ENCODE measurements at places on chromosomes 5 and 9. TPM values are rescaled to one million over a fixed set of nuclear protein-coding genes. Genes with fewer than 3 reads are reported as not detected.
A peak's percentile ranks its signal among the peaks of the same experiment; 100 is the strongest.

CER1 gene
- total RNA-seq: not detected

NXNL2 gene
- not detected for total RNA-seq

DAP gene
- 55.9 TPM for total RNA-seq

STK32A gene
- not detected for total RNA-seq

FOXD4L6 gene
- 0.21 TPM for total RNA-seq

TARS1 gene
- total RNA-seq: 334 TPM

NME5 gene
- total RNA-seq: not detected

JMY gene
- 39.7 TPM for total RNA-seq

FAXDC2 gene
- total RNA-seq: 0.43 TPM

PCDHA1 gene
- not detected for total RNA-seq

- DNase-seq: no peak
These were observed 19.6 kb downstream of the NFX1 start for GRCh38 chr9:33309903-33310302.

DNA sequence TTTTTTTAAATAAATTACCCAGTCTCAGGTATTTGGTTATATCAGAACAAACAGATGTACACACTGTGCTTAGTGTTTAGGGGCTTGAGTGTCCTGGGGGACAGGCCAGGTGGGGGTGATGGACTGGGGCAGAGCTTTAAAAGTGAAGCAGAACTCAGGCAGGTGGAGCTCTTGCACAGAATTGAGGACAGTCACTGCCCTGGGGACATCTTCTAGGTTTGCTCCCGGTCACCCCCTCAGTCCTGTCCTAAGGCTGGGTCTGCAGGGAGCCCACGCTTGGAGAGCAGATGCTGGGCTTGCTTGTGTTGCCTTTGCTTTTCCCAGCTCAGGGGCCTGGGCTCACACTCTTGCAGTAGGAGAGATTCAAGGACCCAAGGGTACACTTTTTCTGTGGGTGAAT, 10.8 kb downstream of the GADD45G start:
- DNase-seq: no peak

DNA sequence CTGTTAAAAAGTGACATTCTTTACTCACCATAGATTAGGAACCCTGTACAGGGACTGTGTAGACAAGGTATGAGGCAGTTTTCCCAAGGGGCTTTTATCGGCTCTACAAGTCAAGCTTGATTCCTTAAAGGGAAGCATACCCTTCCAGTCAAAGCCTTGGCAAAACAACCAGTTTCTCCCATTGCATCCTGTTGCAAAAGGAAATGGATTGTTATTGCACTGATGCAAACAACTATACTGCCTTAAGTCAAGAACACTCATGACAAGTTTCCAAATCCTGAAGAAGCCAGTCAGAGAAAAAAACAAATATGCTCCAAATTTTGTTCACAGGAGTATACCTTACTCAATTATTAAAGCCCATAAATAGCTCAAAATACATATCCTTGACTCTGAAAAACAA, 67.5 kb downstream of the RGMB start:
- DNase-seq: no peak

GRCh38 chr5:89270901-89271300, 387.9 kb upstream of the MEF2C start:
- DNase-seq: no peak

GRCh38 chr9:87405677-87406542, 91.8 kb upstream of the DAPK1 start:
- no peak for DNase-seq

GRCh38 chr5:126335886-126336285, 87.3 kb upstream of the GRAMD2B start:
- no peak for DNase-seq

GRCh38 chr9:131438190-131438589, 44.3 kb downstream of the PRRC2B start:
- no peak for DNase-seq

GRCh38 chr9:88781628-88782391, 209.5 kb upstream of the S1PR3 start:
- no peak for DNase-seq

GRCh38 chr9:74935008-74935407, 17.7 kb downstream of the C9orf40 start:
- no peak for DNase-seq

DNA sequence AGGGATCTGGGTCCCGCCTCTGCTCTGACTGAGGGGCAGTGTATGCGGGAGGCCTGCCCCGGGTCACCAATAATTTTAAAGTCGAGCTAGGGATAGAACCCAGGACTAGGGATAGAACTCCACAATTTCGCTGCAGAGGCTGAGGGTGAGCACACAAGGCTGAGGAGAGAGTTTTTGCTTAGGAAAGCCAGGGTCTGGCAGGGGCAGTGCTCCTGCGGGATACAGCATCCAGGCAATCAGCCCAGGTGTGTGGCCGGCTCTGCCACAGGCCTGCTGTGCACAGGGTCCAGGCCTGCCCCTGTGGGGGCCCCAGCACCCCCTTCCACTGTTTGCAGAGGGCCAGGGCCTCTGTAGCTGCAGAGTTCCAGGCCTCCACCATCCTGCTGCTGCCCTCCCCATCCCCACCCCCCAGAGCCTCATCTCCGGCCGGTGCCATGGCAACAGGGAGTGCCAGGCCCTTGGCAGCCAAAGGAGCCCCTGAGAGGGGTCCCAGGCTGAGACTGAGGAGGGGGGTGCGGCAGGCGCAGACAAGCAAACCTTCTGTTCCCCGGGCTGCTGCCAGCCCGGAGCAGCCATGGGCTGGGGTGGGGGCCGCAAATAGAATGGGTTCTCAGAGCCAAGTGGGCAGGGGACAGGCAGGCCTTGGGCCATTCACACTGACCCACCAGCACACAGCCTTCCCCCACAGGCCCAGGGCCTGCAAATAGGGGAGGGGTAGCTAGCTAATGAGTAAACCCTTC, 8.6 kb downstream of the PDGFRB start:
- DNase-seq: no peak

- no peak for DNase-seq
These were observed 32.3 kb upstream of the UBTD2 start for GRCh38 chr5:172315587-172316493.

DNA sequence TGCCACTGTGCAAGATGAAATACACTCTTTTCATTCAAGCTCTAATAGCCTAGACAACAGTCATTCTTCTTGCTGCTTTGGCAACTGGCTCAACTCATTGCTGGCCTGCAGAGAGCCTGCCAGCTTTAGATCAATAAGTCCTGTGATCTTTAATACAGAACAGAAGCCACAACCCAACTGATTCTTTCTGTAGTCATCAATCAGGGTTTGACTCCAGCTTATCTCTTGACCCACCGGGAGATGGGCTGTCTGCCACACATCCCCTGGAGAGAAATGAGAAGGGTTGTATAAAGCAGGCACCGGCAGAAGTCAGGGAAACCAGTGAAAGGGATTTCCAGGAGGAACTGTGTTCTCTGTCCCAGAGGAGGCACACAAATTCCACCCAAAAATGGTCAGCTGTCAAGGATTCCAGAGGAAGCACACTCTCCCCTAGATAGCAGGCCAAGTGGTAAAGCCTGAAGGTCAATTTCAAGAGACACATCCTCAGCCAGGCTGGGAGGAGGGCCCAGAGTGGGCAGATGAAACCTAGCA, 24.5 kb downstream of the LHFPL2 start:
- DNase-seq: no peak

- peak; percentile 69 for DNase-seq
These were observed 950 bp downstream of the RGMB start for GRCh38 chr5:98774192-98775033.

GRCh38 chr9:63859475-63860215, 1425.4 kb downstream of the FOXD4L5 start:
- peak; percentile 25 for DNase-seq

DNA sequence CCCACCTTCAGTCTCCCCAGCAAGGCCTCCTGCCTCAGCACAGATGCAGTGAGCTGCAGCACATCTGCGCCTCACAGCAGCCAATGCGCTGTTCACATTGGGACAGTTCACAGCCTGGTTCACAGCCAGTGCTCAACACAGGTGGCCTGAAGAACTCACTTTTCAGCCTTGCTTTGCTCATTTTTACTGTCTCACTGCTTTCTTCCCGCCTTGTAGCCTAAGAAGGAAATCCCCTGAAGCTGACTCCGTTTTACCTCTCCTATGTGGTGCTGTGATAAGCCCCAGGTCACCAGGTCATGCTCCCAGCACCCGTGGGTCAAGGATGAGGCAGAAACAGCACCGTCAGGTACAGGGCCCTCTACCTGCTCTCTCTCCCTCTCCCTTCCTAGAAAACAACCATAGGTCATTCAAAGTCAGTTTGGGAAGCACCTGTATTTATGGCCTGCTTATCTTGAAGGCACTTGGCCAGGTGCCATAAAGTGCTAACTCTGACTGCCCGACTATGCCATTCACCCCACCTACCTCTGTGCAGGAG, 1.1 kb downstream of the GCNT4 start:
- peak; percentile 46 for DNase-seq

GRCh38 chr5:96714951-96715451, 52.8 kb downstream of the CAST start:
- peak; percentile 54 for DNase-seq

DNA sequence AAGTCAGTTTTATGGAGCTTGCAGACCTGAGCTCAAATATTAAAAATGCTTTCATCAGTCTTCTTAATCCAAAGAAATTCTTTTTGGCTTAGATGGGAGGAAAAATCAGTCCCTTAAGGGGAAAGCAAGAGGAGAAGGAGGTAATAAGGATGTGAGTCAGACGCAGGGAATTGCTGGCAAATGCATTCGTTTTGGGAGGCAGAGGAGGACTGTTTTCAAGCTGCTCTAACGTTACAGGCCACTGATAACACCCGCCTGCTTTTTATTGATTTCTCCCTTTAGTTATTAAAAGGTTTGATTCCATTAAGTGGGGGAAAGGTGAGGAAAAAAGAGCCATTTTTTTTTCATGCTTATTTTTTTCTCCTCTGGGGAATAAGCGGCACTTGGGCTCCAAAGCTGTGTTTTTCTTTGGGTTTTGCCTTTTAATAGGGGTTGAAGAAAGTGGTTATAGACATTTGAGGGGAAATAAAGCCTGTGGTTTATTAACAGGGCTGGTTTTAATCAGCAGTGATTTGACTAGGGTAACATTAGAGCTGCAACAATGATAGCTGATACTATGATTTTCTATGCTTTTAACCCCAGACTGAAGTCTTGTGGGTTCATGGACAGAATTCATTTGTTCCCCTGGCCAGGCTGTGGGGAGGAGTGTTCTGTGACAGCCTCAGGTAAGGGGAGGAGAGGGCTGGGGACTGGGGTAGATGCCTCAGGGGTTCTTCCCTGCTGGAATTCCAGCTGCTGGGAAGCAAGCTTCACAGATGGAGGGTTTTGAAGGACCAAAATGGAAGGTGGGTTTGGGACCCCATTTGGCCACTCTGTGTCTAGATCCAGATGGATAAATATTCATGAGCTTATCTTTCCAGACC, 225.2 kb downstream of the GAS1 start:
- DNase-seq: no peak
